ENCODE measurements at places on chromosomes 6 and 20.
A peak's percentile ranks its signal among the peaks of the same experiment; 100 is the strongest.

DNA sequence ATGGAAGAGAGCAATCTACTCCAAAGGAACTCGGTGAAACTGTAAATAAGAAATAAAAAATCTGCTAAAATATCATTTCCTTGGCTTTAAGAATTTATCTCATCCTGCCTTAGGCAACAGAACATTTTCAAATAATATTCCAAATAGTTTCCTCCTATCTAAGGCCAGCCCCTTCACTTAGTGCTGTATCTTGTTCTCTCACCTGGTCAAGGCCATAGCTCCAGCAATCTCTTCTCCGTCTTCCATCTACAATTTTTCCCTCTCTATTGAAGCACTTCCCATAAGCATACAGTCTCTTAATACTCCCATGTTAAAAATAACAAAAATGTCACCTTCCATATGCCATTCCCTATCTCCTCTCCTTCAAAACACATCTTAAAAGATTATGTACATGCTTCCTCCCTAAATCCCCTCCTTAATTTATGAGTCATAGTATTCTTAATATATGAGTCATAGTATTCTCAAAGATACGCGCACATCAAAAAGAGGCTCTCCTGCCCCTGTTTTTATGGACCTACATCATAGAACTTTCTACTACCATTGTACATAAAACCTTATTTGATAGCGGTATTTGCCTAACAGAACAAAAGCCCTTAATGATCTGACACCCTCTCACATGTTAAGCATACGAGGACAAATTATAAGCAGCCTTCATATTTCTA, 146.9 kb downstream of the PDE10A start:
- DNase-seq, result no peak

- DNase-seq, result peak; percentile 85
Observed at GRCh38 chr6:109482905-109483734, at the start of gene ZBTB24. ZBTB24 (minus strand) TSS chr6:109483219; CDS start chr6:109482026, 1,193 bp downstream.

GRCh38 chr6:85826997-85827396, 184.3 kb upstream of the SYNCRIP start:
- DNase-seq, result no peak

- no peak for DNase-seq
Observed at GRCh38 chr6:35058865-35059522, 82.1 kb downstream of the TCP11 start.

DNA sequence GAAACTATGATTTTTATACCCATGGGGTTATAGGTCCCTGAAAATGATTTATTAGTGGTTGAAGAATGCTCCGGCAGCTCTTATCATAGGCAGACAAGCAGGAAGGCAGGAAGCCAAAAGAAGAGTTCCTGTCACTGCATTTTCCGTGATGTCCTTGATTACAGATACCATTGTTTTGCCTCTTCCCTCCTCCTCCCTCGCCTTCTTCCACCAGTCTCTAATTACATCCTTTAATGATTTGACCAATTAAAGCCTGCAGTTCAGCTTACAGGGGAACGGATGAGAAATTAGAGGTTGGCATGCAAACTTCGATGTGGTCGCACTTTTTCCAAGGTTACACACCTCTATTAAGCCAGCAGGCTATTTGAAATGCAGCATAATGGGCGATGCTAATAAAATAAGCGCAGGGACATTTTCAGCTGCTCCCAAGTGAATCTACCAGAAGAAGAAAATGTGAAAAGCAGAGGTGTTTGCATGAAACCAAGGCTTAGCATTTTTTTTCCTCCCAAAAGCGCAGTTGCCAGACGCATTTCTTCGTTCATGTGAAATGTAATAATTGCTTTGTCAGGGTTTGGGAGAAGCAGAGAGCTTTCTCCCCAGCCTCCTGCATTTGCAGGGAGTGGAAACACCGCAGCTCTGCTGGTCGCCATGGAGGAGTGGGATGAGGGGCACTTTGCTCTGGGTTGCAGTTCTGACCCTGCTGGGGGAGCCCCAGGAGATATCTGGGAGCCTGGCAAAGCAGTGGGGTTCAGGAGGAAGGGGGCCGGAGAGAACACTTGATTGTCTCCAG, 6.0 kb downstream of the NOX3 start:
- no peak for DNase-seq

DNA sequence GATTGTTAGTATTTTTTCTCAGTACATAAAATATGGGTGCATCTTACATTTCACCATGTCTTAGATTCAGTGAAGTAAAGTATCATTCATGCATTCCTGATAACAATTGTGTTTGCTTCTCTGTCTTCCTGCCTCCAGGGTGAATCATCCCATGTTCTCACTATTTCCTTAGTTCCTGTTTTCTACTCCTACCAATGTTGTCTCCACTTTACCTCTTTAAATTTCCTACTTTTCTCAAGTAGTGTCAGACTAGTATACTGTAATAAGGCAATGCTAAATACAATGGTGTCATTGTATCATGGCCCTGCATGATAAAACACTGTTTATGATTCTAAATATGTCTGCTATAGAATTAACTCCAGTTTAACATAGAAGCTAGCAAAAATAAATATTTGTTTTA, 37.4 kb upstream of the GABRR1 start:
- DNase-seq, result no peak

- no peak for DNase-seq
Observed at GRCh38 chr6:33886673-33887144, 82.9 kb upstream of the MLN start.

- no peak for DNase-seq
Observed at GRCh38 chr6:22098601-22099031, 198.2 kb downstream of the PRL start.

- DNase-seq, result no peak
Observed at GRCh38 chr6:142893088-142893487, 51.9 kb downstream of the HIVEP2 start.

DNA sequence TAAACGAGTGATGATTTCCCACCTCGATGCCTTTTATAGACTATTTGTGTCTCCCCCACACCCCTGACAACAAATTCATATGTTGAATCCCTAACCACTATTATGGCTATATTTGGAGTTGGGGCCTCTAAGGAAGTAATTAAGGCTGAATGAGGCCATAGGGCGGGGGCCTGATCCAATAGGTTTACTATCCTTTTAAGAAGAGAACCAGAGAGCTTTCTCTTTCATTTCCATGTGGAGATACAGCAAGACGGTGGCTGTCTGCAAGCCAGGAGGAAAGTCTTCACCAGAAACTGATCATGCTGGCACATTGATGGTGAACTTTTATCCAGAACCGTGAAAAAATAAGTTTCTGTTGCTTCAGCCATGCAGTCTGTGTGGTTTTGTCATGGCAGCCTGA, 38.9 kb upstream of the CLIC5 start:
- no peak for DNase-seq

GRCh38 chr6:53818858-53819609, 24.2 kb downstream of the LRRC1 start:
- DNase-seq, result no peak

DNA sequence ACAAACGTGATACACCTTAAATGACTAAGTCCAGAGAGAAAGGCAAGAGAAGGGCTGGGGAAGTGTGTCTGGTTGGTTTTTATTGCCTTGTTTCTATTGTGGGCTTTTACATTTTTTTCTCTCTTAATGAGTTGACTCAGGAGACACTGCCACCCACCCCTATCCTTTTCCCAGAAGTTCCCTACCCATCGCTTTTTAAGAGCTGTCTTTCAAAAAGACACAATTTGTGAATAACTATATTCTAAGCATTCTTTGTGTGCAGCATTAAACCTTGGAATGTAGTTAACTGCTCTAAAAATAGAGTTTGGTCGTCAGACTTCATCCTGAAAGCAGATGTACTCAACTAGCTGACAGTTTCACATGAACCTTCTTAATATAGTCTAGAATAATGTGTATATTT, 174.9 kb downstream of the ISM1 start:
- no peak for DNase-seq

GRCh38 chr20:52270001-52270606, 78.5 kb upstream of the ZFP64 start:
- DNase-seq, result no peak

- no peak for DNase-seq
Observed at GRCh38 chr20:53934421-53935343, 135.7 kb downstream of the BCAS1 start.

DNA sequence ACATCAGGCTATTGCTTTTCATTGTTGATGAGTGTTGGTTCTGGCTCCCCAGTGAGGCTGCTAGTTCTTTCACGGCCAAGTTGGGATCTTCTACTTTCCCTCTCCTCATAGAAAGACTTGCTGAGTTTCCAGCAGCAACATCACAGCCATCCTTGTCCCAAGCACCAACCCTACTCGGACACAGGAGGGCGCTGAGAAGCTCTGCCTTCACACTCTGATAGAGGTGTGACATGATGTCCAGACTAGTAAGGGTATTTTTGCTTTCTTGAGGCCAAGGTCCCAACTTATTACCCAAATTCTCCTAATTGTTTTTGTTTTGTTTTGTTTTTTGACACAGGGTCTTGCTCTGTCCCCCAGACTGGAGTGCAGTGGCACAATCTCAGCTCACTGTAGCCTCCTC, 3.0 kb upstream of the GCM1 start:
- no peak for DNase-seq

- no peak for DNase-seq
Observed at GRCh38 chr20:37377346-37378081, 31.6 kb downstream of the SRC start.

- no peak for DNase-seq
Observed at GRCh38 chr6:27426045-27426620, 37.6 kb downstream of the ZNF391 start.

DNA sequence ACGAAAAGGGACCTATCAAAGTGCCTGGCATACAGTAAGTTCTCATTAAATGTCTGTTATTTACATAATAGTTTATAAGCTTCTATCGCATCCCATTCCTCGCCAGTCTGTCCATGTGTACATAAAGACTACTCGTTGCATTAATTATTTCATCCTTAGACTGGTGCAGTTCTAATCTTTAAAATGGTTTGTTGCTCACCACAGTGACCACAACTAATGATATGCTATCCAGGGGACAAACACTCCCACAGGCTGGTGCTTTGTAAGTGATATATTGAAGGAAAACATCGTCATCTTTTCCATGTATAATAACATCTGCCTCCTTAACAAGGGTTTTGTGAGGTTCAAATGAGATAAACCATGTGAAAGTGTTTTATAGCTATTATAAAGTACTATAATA, 39.0 kb upstream of the HBS1L start:
- no peak for DNase-seq
